ENCODE measurements at places on chromosomes 11 and 22.

DNA sequence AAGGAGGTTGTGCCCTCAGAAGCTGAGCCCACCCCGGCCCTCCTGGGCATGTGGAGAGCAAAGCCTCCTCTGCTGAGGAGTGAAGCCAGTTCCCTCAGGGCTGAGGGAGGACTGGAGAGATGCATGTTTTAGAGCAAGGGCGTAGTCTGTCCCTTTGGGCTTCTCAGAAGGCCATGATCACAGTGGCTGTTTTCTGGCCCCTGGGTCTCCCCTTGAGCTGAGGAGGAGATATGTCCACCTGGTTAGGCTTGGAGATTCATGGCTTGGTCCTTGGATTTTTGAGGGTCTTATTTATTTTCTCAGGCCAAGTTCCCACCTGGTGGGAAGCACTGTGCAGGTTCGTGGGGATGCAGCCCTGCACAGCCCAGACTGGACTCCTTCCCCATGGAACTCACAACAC is 46.5 kb upstream of the THY1 start:
- DNase-seq = no peak

GRCh38 chr11:18254781-18255361 is 6.4 kb upstream of the SAA2 start:
- no peak for DNase-seq

- DNase-seq = no peak
Measured at GRCh38 chr22:40511604-40512003, 124.9 kb downstream of the MRTFA start.

DNA sequence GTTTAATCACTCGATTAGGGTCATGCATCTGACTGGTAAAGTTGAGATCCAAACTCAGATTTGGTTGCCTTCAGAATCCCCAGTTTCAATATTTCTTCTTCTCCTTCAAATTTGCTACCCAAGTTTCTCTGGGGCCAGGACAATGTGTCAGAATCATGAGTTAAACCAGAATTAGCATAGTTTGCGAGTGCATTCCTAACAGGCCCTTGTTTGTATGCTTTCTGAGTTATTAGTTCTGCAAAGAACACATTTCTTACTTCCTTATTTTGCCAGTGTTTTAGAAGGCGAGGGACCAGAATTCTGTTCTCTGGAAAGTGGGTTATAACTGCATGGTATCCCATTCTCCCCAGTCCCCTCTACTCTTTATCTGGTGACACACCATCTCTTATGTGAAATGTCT is 112.0 kb downstream of the ARL14EP start:
- no peak for DNase-seq

GRCh38 chr11:132177106-132177505 is 806.7 kb downstream of the NTM start:
- DNase-seq = no peak

GRCh38 chr22:45185718-45186514 is 22.2 kb downstream of the NUP50 start:
- no peak for DNase-seq

DNA sequence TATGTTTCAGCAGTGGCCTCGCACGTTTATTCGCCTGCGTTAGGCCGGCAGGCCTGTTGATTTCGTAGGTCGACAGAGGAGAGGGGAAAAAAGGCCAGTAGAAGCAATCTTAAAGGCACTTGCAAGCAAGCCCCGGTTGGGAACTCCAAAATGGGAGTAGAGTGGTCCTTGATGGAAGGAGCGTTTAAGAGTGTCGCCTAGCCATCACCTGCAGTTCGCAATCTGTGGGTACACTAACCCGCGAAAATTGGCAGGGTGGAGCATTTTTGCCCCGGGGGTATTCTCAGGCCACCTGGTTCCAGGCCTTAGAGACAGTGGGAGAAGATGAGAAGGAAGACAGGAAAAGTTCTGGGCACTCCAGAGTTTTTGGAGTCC is 1.1 kb downstream of the EWSR1 start:
- DNase-seq = no peak

All from omental fat pad (tissue), 4 donors.